ENCODE measurements at places on chromosomes 2 and 18. TPM values are rescaled to one million over a fixed set of nuclear protein-coding genes. Genes with fewer than 3 reads are reported as not detected.

Gene COL4A4
- under 0.01 TPM for total RNA-seq

Gene GPAT2
- 0.76 TPM for total RNA-seq

Gene SGO2
- total RNA-seq, result 11.8 TPM

Gene ODC1
- total RNA-seq, result 164 TPM

Gene MAP2
- 0.54 TPM for total RNA-seq

Gene AQP12A
- total RNA-seq, result not detected

Gene HOXD11
- 0.13 TPM for total RNA-seq

Gene TCF23
- total RNA-seq, result under 0.01 TPM

Gene APOB
- total RNA-seq, result 1.7 TPM

Gene CNTNAP5
- total RNA-seq, result not detected

Gene EPAS1
- total RNA-seq, result 297 TPM

Gene SCYGR5
- not detected for total RNA-seq

Gene STAM2
- total RNA-seq, result 72.5 TPM

All from articular chondrocyte of knee joint (primary cell).